ENCODE measurements at places on chromosomes 2 and 18. TPM values are rescaled to one million over a fixed set of nuclear protein-coding genes. Genes with fewer than 3 reads are reported as not detected.

TOGARAM2 gene
- 0.43 TPM for total RNA-seq

ST6GAL2 gene
- 5.2 TPM for total RNA-seq

FTCDNL1 gene
- total RNA-seq = 0.32 TPM

ADAM23 gene
- total RNA-seq = 9.5 TPM

SP5 gene
- not detected for total RNA-seq

CKAP2L gene
- total RNA-seq = 6.8 TPM

ECEL1 gene
- total RNA-seq = not detected

RND3 gene
- total RNA-seq = 1,266 TPM

TMEM37 gene
- total RNA-seq = 1.3 TPM

GPAT2 gene
- 1.9 TPM for total RNA-seq

CXCR1 gene
- total RNA-seq = not detected

IL1R2 gene
- 0.32 TPM for total RNA-seq

SCTR gene
- not detected for total RNA-seq

SKA1 gene
- 13.4 TPM for total RNA-seq

PARD6G gene
- total RNA-seq = 1.7 TPM

CCDC195 gene
- not detected for total RNA-seq

POTEJ gene
- not detected for total RNA-seq

TGFA gene
- total RNA-seq = not detected

VWA3B gene
- total RNA-seq = not detected

SRD5A2 gene
- not detected for total RNA-seq

RBM44 gene
- total RNA-seq = 0.97 TPM

CRYBA2 gene
- not detected for total RNA-seq

GPR75 gene
- 2.6 TPM for total RNA-seq

INPP5D gene
- under 0.01 TPM for total RNA-seq

FBXO48 gene
- total RNA-seq = 0.32 TPM

XIRP2 gene
- under 0.01 TPM for total RNA-seq

ANKRD36 gene
- 28.9 TPM for total RNA-seq

PRKAG3 gene
- total RNA-seq = not detected

THADA gene
- 23.2 TPM for total RNA-seq

ABCB11 gene
- total RNA-seq = under 0.01 TPM

PSTPIP2 gene
- 8.7 TPM for total RNA-seq

VAMP5 gene
- total RNA-seq = 18.1 TPM

UGT1A10 gene
- total RNA-seq = not detected

PLCD4 gene
- 2.2 TPM for total RNA-seq
